ENCODE measurements at places on chromosomes 16 and 17. TPM values are rescaled to one million over a fixed set of nuclear protein-coding genes. Genes with fewer than 3 reads are reported as not detected.

The HCRT gene
- not detected for total RNA-seq

The ITGAX gene
- 2.8 TPM for total RNA-seq

The SSTR5 gene
- 0.31 TPM for total RNA-seq

The RNF151 gene
- total RNA-seq = 210 TPM

The MPP2 gene
- 25.1 TPM for total RNA-seq

The CD300LG gene
- 53.9 TPM for total RNA-seq

The AANAT gene
- 4.3 TPM for total RNA-seq

The WSCD1 gene
- 12.9 TPM for total RNA-seq

The KLHL11 gene
- total RNA-seq = 70.2 TPM

The SLC13A5 gene
- 3.1 TPM for total RNA-seq

The ZACN gene
- 0.31 TPM for total RNA-seq

The CORO1A gene
- 4.4 TPM for total RNA-seq

The ASPA gene
- total RNA-seq = 5.0 TPM

GRCh38 chr17:55228683-55229192 lies 36.0 kb upstream of the HLF start:
- DNase-seq = no peak

DNA sequence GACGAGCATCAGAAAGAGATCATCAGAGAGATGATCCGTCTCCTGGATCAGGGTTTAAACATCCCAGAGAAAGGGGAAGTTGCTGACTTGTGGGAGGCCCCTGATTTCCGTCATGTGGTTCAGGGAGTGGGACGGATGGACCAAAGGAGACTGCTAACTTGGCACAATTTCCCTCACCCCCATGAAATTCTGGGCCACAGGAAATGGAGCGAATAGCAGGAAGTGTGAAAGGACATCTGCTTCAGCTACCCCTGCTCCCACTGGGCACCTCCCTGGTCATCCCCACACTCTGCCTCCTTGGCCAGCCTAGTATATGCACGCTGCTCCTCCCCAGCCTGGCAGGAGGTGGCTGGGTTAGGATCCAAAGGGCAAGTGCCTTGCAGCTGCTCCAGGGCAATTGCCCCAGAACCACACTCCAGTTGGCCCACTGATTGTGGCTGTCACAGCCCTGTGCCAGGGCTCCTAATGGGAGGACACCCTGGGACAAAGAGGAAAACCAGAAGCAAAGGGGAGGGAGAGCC lies 1.3 kb downstream of the ARRB2 start:
- DNase-seq = peak; percentile 28

DNA sequence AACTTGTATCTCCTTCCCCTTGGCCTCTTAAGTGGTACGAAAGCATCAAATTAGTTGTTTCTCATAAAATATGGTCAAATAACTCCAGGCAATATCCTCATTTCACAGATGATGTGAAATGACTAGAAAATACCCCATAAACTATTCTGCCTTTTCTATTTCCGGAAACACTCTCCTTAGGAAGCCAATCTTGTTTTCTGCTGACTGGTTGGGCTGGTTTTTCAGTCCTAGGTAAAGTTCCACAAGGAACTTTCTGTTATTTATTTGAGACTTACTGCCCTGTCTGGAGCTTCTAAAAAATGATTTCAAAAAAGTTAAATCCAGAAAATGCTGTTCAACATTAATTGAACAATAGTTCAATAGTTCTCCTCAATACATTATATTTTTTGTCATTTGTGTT lies 7.3 kb downstream of the MYOCD start:
- no peak for DNase-seq

GRCh38 chr17:68377771-68378267 lies 79.5 kb downstream of the WIPI1 start:
- DNase-seq = peak; percentile 14

DNA sequence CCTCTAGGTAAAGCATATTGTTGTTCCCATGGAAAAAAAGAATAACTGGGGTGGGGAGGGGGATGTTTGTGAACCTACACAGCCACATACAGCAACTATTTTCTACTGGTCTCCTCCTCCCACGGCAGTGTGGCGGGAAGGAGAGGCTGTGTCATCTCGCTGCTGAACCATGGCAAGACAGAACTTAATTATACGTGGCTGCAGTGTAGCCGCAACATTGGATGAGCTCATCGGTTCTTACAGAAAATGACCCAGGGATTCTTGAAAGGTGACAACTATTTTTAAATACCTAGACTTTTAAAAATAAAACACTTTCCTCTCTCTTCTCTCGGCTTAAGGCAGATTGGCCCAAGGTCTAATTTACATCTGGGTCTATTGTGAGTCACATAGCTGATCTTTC lies 19.8 kb upstream of the TEKT3 start:
- no peak for DNase-seq

DNA sequence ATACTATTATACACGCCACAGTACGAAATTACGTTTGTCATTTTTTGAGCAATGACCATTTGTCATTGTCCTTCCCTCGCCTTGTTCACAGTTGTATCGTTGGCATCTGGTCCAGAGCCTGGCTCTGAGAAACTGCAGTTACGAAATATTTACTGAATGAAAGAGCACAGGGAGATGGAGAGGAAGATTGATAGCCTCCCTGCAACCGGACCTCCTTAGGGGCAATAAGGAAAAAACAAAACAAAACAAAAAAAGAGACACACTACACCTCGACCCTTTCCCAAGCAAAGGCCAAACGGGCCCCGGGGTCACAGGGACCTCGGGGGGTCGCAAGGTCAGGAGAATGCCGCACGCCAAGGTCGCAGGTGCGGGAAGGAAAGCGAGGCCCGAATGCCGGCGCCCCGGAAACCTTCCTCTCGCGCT lies 857 bp downstream of the GOT2 start:
- no peak for DNase-seq

DNA sequence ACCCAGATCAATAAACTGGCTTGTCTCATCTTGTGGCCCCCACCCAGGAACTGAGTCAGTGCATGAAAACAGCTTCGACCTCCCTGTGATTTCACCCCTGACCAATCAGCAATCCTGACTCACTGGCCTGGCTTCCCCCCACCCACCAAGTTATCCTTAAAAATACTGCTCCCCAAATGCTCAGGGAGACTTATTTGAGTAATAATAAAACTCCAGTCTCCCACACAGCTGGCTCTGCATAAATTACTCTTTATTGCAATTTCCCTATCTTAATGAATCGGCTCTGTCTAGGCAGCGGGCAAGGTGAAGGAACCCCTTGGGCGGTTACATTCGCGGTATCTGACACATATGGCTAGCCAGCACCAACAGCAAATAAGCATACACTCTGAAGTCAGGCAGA lies 9.8 kb upstream of the RABEP1 start:
- DNase-seq = no peak

DNA sequence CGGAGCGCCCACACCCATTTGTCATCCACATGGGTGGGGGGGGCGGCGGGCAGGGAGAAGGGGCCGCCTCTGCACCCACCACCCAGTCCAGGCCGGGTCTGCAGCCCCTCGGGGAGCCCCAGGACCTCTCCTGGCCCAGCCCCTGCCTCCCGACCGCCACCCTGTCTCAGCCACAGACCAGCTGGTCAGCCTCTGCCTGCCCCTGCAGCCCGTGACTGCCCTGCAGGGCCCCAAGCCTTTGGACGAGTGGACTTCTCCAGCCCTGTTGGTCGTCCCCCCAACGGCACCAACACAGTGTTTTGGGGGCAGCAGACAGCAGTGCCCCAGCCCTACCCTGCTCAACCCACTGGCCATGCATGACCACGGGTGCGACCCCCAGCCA lies 1.2 kb downstream of the PRR35 start:
- no peak for DNase-seq

DNA sequence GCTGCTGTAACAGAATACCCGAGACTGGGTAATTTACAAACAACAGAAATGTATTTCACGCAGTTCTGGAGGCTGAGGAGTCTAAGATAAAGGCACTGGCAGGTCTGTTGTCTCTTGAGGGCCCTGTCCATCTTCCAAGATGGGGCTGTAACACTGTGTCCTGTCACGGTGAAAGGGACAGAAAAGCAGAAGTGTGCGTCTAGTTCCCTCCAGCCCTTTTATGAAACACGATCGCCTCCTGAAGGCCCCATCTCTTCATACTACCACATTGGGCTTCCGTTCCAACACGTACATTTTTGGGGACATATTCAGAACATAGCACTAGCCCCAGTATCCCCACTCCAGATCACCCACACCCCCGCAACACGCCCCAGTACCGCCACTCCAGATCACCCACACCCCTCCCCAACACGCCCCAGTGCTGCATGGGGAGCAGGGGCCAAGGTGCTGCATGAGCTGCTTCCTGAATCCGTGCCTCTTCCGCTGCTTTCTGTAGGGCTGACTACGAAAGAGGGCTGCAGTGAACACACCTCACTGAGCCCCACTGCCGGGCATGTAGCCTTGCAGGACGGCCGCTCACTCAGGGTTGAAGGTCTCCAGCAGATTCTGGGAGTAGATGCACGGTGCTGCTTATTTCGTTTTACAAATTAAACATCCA lies 91.9 kb downstream of the RPTOR start:
- DNase-seq = no peak

DNA sequence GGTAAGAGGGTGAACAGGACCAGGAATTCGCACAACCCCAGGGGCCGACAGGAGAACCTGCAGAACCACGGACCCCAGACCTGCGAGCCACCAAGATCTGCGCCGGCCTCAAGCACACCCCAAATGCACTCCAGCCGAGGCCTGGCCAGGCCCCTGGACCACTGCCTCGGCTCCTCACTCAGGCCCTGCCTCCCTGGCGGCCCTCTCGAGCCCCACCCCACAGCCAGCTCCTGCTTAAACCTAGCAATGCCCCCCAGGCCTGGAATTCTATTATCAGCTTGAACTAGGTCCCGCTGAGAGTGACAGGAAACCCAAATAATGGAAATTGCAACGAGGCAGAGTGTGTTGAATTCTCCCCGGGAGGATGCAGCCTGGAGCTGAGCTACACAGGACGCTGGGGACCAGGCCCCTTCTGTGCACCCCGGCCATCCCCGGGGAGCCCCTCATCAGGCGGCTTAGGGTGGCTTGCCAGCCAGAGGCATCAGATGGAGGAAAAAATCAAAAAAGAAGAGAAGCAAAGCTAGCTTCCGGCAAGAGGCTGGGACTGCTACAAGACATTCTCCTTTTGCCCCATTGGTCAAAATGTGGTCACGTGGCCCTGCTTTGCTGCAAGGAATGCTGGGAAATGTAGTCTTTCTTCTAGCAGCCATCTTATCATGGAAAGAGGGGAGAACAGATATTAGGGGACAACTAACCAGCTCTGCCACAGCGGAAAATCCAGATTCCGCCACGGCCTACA lies 2.4 kb upstream of the ENPP7 start:
- DNase-seq = peak; percentile 94

GRCh38 chr17:37179893-37180292 lies 195.9 kb upstream of the C17orf78 start:
- DNase-seq = no peak

DNA sequence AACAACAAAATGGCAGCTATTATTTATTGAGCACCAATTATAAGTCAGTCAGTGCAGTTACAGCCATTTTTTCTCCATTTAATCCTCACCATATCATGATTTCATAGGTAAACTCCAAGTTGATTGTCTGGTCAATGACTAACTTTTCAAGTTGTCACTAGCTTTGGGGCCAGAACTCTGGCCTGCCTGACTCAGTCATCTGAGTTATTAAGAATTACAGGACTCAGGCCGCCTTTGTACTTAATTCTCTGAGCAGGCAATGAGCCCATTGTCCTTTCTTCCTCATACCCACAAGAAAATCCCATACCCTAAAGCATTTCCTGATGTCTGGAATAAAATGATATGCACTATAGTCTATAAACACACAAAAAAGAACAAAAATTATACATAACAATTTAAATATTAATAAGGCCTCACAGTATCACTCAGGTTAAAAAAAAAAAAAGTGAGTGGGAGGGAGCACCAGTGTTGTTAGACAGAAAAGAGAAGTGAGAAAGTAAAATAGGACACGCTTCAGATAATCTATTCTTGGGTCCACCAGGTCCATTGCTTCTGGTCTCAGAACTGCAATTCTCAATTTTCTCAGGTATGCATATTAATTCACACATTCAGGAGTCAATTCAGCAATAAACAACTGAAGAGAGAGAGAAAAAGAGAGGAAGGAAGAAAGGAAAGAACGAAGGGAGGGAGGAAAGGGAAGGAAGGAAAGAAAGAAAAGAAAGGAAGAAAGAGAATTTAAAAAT lies 70.2 kb downstream of the SPAG9 start:
- DNase-seq = no peak

DNA sequence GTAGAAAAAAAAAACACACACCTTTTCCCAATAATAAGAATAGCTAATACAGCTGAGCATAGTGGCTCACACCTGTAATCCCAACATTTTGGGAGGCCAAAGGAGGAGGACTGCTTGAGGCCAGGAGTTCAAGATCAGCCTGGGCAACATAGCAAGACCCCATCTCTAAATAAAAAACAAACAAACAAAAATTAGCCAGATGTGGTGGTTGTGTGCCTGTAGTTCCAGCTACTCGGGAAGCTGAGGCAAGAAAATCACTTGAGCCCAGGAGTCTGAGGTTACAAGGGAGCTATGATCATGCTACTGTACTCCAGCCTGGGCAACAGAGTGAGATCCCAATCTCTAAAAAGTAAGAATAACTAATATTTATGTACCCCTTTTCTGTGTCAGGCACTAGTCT lies 42.8 kb upstream of the GFOD2 start:
- DNase-seq = no peak

GRCh38 chr16:47724115-47724785 lies 263.1 kb downstream of the PHKB start:
- DNase-seq = no peak

DNA sequence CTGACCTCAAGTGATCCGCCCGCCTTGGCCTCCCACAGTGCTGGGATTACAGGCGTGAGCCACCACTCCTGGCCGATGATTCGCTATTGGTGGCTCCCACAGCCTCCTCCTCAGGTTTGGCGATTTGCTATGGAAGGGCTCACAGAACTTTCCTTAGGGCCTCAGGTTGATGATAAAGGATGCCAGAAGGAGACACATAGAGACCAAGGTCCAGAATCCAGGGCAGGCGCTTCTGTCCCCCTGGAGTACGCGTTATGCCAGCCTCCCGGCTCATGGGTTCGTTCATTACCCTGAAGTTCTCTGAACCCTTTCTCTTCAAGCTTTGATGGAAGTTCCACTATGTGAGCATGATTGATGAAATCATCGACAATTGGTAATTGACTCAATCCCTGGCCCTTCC lies 19.9 kb downstream of the LGALS3BP start:
- DNase-seq = no peak

DNA sequence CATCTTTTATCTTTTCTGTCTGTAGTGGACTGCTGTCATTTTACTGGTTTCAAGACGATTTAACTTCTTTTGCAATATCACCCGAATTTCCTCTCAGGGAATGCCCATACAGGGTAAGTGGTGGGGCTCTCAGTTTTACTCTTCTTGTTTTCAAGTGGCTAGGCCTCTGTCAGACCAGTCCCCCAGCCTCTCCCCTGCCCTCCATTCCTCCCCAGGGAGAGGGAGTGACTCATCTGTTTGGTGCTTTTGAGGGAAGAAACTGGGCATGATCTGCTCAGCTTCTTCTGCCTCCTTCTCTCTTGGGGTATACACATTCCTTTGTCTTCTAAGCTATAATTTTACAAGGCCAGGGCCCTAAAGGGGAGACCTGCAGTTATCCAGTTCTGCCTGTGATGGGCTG lies 332.0 kb downstream of the CBLN1 start:
- no peak for DNase-seq
